ENCODE measurements at places on chromosomes 16 and 17.

- DNase-seq, result peak; percentile 18
These were observed 1.1 kb upstream of the WBP2 start for GRCh38 chr17:75856062-75856756.

GRCh38 chr16:78147911-78148401 is 48.5 kb downstream of the WWOX start:
- DNase-seq, result no peak

- DNase-seq, result no peak
These were observed 15.0 kb downstream of the GFOD2 start for GRCh38 chr16:67704110-67704509.

GRCh38 chr17:64092113-64092512 is 37.8 kb downstream of the ERN1 start:
- DNase-seq, result no peak

GRCh38 chr16:49670627-49671026 is 185.3 kb downstream of the ZNF423 start:
- no peak for DNase-seq

GRCh38 chr16:17396762-17397498 is 73.8 kb downstream of the XYLT1 start:
- no peak for DNase-seq

GRCh38 chr16:19269098-19269497 is 16.4 kb upstream of the CLEC19A start:
- DNase-seq, result no peak

GRCh38 chr17:73251871-73252270 is 9.8 kb downstream of the CPSF4L start:
- no peak for DNase-seq

- DNase-seq, result no peak
These were observed 37.4 kb upstream of the ADAMTS18 start for GRCh38 chr16:77472262-77472661.

GRCh38 chr17:76685846-76686245 is 24.9 kb downstream of the MXRA7 start:
- DNase-seq, result no peak

DNA sequence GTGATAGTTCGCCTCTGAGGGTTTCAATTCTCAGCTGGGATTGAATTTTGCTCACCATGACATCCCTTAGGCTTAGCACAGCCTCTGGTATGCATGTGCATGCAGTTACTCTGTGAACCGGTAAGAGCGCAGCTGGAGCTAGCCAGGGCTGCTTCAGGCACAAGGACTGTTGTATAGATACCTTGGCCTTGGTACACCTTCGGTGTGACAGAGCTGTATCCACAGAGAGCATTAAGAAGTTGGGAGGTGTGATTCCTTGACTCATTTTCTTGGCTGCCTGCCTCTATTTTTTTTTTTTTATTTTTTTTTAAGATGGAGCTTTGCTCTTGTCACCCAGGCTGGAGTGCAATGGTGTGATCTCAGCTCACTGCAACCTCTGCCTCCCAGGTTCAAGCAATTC is 2.2 kb upstream of the NUTF2 start:
- DNase-seq, result no peak

GRCh38 chr17:50139950-50140885 is 10.3 kb upstream of the SAMD14 start:
- peak; percentile 40 for DNase-seq
